C1 segment of cervical spinal cord (tissue), 14 donors: ENCODE measurements at places on chromosomes 2 and 18.

- DNase-seq: no peak
Observed at GRCh38 chr2:74221604-74222299, 23.3 kb downstream of the MTHFD2 start.

DNA sequence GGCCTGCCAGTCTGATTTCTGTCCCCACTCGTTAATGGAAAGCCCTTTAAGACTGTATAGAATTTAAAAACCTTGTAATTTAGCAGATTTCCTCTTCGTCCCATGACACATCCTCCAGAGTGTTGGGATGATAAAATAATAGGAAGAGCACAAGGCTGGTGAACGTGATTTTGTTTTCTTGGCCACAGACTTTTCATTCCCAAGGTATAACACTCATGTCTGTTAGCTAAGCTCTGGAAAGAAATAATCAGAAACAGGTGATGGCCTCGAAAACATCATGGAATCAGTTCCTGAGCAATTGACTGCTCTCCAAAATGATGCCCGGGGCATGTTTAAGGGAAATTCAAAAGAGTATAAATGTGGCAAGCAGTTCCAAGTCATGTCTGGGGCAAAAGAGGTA is 337.8 kb upstream of the TCF4 start:
- no peak for DNase-seq

GRCh38 chr18:62781262-62781661 is 65.9 kb downstream of the PHLPP1 start:
- no peak for DNase-seq

DNA sequence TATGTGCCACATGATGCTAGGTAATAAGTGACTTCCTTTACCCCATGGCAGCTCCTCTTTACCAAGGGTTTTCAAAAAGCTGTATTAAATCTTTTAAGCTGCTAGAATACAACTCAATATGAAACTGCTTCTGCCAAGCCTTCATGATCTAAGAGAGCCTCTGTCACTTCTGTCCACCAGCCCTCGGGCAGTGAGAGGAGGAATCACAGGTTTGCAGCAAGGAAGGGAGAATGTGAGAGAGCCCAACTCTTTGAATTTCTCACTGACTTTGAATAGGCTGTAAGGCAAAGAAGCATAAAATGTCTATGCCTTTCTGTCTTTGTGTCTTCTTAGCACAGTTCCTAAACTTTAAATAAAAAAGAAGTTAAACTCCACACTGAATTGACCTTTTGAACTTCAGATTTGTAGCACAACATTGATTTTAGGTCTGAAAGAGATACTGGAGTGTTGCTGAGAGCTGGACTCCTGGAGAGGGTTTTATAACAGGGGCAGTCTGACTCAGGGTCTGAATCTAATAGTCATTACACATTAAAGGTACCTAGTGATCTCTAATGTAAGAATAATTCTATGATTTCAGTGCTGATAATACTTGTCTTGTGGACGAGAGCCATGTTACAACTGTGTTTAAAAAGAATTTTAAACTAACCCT is 48.1 kb upstream of the SATB2 start:
- no peak for DNase-seq

GRCh38 chr2:238818561-238818960 is 29.3 kb upstream of the TWIST2 start:
- no peak for DNase-seq

- no peak for DNase-seq
Observed at GRCh38 chr2:38873763-38874162, 2.0 kb downstream of the DHX57 start.

GRCh38 chr2:239234191-239235175 is 166.3 kb downstream of the HDAC4 start:
- no peak for DNase-seq

- no peak for DNase-seq
Observed at GRCh38 chr2:142472382-142472781, 341.6 kb upstream of the LRP1B start.

- DNase-seq: no peak
Observed at GRCh38 chr2:182165202-182165601, 179.5 kb downstream of the PPP1R1C start.

- DNase-seq: no peak
Observed at GRCh38 chr2:39153312-39153711, 32.5 kb upstream of the SOS1 start.

DNA sequence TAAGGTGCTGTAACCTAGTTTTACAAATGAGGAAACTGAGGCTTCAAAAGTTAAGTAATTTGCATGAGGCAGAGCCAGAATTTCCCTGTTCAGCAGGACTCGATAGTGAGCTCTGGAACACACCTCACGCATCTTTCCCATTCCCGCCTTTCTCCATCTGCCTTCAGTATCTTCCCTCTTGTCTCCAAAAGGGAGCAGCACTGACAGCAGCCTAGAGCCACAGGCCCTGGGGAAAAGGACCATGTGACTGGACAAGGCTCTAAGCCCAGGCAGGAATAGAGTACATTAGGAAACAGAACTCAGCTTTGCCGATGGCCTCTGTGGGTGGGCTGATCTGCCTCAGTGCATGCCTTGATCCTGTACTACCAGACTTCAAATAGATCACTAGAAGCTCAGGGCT is 21.5 kb downstream of the GPR155 start:
- DNase-seq: peak; percentile 1

- DNase-seq: no peak
Observed at GRCh38 chr2:42063431-42064171, 15.8 kb downstream of the PKDCC start.

DNA sequence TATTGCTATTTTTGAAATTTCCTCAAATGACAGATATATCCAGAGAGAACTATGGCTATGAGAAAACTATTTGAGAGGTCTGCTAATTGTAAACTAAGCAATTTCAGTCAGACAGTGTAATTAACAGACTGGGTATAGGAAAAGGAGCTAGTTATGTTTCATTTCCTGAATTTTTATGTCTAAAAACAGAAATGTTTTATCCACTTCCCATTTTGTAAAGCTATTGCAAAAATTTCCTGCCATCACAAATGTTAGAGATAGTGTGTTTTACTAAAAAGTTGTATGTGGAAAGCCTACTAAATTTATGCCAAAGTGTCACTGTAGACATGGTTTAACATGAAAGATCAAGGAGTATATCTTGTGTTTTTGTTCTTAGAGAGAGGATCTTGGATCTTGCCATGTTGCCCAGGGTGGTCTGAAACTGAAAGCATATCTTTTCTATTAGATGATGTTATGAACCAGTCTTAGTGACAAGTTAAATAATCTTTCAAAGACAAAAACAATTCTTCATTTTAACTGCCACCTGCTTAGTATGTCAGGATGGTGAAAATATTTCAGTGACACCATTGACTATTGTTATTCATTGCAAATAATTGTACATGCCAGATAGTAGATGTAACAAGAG is 40.5 kb upstream of the ITPRID2 start:
- no peak for DNase-seq

DNA sequence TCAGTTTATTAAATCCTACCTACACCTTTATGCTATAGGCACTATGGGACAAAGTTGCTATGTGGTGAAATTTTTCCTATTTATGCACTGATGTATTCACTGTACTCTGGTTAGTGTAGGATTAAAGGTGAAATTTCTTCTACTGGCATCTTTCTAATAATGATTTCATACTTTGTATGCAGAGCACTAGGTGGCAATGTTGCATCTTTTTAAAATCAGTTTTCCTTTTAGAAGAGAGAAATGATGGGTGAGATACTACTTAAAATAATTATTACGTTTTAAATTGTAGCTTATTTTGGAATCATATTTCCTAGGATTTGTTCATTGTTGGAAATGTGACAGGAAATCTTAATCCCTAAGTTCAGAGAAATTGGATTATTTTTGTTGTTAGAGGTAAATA is 150.9 kb downstream of the CD8B2 start:
- no peak for DNase-seq

- DNase-seq: no peak
Observed at GRCh38 chr18:28136071-28136470, 40.9 kb downstream of the CDH2 start.

GRCh38 chr18:71899183-71899582 is 645.0 kb downstream of the CBLN2 start:
- no peak for DNase-seq

DNA sequence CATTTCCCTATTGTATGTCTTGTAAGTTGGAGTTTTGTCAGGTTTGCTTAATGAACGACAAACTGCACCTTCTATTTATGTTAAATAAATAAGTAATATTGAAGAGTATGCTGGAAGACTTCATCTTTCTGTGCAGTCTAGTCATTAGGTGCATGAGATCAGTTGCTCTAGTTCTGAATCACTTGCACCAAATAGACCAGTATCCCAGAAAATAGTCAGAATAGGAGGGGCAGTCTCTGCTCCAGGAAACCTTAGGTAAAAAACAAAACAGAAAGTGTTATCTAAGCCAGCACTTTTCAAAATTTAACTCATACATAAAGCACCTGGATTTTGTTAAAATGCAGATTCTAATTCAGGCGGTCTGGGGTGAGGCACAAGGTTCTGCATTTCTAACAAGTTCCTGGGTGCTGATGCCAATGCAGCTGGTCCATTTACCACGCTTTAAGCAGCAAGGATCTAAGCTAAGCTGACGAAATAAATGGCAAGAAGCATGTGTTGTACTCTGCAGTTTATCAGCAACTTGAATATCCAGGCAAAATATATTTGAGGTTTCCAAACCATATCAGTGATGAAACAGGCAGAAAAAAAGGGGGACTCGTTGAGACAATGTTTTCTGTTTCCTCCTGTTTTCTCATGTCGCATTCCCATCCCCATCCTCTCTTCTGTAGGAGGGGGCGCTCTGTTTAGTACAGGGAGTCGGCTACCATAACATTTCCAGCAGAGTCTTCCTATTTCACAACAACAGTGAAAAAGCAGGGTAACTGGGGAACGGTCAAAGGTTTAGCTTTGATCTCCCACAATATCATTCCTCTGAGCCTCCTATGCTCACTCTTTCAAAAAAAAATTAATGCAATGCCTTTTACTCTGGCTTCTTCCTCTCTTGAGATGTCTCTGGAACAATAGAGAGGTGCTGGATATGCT is 106.4 kb downstream of the MBD2 start:
- no peak for DNase-seq

- DNase-seq: no peak
Observed at GRCh38 chr2:238143239-238143951, 4.9 kb downstream of the KLHL30 start.

DNA sequence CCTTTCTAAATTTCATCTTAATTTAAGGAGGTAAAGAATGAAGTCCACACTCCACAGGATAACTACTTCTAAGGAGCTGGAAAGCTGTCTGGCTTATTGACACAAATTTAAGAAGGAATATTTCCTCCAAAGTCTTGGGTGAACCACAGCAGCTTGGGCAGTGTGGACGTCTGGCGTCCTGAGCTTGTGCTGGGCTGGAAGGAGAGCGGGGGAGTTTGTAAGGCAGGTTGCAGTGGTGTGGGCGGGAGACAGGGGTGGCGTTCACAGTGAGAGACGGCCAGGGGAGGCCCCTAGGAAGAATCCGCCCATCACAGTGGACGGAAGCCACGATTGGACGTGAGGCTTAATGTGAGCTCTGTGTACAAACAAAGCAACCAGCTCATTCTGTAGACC is 25.7 kb downstream of the ADI1 start:
- no peak for DNase-seq

GRCh38 chr2:37405781-37406180 is 61.4 kb downstream of the QPCT start:
- DNase-seq: no peak

DNA sequence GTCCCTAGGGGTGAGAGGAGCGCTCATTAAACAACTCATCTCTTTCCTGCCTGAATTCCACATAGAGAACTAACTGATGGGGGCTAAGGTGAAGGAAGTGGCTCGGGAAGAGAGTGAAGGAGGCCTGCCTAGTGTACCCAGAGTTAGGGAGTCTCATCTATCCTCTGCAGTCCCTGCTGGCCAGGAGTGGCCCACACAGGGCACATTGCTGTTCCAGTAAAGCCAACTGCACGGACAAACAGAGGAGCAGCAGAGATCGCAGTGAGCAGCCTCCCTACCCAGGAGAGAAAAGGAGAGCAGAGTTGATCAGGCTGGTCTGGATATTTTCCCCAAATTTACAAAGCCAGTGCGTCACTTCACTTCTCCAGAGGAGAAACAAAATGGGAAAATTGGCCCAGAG is 16.9 kb upstream of the FN1 start:
- no peak for DNase-seq

- DNase-seq: no peak
Observed at GRCh38 chr18:148841-149240, 9.5 kb upstream of the USP14 start.

DNA sequence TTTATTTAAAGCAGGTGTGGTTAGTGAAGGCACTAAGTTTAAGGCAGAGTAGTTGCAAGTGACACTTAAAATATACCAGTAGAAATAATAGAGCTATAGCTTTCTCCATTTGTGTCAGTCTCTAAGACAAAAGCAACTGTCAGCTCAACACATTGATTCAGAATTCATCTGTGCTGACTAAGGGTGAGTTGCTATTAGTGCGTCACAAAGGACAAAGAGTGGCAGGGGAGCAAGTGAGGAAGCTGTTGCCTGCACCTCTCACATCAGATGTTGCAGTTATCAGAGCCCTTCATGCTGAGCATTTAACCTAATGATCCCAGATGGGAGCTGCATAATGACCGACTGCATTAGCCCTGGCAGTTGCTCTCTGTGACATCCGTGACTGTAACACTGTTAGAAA is 138.6 kb downstream of the DTNA start:
- no peak for DNase-seq

- no peak for DNase-seq
Observed at GRCh38 chr2:6880200-6880733, 2.7 kb downstream of the RSAD2 start.

GRCh38 chr2:106054880-106055655 is 139.0 kb downstream of the UXS1 start:
- DNase-seq: no peak

DNA sequence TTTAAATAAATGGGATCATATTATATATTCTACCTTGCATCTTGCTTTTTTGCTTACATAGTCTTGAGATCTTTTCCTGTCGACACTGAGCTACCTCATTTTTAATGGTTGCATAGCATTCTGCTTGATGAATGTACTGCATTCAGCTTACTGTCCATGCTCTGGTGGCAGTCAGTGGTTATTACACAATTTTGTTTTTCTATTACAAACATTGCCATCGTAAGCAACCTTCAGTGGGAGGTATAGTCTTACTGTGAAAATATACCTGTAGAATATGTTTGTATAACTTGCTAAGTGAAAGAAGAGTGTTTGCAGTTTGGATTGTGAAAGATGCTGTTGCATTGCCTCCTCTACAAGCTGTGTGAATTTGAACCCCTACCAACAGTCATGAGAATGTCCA is 43.4 kb downstream of the UBXN4 start:
- DNase-seq: no peak
